ENCODE measurements at places on chromosomes 2 and 18.

- no peak for DNase-seq
Observed at GRCh38 chr2:147172493-147173188, 672.2 kb upstream of the ACVR2A start.

DNA sequence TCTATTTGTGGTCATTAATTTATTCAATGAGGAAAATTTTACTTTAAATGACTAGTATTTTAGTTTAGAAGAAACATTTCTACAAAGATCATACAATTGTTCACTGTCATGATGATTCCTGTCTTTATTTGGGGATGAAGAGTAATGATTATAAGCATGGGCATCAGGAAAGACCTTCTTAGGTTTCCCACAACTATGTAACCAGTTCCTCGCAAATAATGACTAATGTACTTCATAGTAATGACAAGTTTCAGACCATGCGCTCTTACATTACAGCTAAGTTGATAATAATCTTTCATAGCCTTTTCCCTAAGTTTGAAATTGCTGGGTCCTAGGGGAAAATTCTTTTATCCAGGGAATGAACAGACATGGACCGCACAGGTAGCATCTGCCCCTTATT lies 90.5 kb downstream of the MYO5B start:
- DNase-seq = no peak

- DNase-seq = no peak
Observed at GRCh38 chr2:39728941-39729351, 50.1 kb downstream of the THUMPD2 start.

GRCh38 chr2:2686222-2686621 lies 355.1 kb upstream of the MYT1L start:
- DNase-seq = no peak

GRCh38 chr2:45134014-45134413 lies 124.8 kb upstream of the SIX2 start:
- DNase-seq = no peak

DNA sequence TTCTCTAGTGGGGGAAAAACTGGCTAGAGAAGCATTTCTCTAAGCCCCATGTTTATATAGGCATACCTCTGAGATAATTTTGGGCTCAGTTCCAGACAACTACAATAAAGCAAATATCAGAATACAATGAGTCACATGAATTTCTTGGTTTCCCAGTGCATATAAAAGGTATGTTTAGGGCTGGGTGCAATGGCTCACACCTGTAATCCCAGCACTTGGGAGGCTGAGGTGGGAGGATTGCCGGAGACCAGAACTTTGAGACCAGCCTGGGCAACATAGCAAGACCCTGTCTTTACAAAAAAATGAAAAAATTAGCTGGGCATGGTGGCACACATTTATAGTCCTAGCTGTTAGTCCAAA lies 22.2 kb downstream of the TSN start:
- no peak for DNase-seq
